Hematopoietic multipotent progenitor cell treated with erythropoietin and hydrocortisone succinate and interleukin-3 and kit ligand, for 4 days (in vitro differentiated cells): ENCODE measurements at places on chromosomes 2 and 18.

GRCh38 chr2:151947813-151948165, 119.6 kb upstream of the ARL5A start:
- DNase-seq, result peak; percentile 73

GRCh38 chr2:112880091-112880531, 30.9 kb upstream of the IL37 start:
- DNase-seq, result no peak

DNA sequence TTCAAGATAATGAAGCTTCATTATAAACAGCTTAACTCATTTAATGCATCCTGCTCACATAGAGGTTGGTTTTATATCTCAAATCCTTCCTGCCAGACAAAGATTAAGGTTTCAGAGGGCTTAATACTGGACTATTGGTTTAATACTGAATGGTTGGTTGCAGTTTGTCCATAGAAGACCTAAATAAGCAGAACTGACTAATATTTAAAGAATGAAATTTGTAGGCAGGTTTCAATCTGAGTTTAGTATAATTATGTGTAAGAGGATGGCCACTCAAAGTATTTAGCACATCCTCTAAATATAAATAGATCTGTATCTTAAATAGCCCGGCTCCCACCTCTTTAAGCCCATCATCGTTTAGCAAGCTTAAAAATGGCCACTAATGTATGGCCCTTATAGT, 92.5 kb downstream of the EPB41L5 start:
- DNase-seq, result no peak

- no peak for DNase-seq
Observed at GRCh38 chr2:166074430-166074829, 53.4 kb downstream of the SCN1A start.

DNA sequence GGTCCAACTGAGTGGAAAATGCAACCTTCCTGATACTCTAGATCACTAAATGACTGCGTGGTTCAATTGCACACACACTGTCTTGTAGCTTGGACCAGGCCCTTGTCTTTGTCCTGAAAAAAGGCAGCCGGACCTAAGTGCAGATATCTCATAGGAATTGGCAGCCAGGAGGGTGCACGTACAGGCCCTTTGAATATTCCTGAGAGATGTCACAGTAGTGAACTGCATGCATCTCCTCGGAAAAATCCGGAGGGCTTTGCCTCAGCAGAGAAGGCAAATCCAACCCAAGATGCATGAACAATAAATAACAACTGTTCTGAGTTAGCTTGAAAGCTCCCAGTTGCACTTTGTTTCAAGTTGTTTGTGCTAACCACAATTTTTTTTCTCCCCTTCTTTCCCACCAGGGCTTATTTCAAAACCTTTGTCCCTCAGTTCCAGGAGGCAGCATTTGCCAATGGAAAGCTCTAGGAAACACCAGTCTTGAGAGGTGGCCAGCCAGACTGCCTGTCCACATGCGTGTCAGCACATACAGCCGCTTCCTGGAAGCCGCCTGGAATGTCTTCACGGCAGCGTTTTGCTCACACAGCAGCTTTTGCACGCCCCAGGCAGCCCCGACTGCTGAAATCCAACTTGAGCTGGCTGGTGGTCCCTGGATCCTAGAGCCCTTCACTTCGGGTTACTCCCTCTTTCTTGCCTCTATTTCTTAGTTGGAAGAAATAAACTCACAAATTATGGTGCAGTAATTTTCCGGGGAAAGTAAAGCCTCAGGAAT, 54.4 kb upstream of the FOSL2 start:
- DNase-seq, result no peak

GRCh38 chr2:57880967-57881366, 165.6 kb upstream of the VRK2 start:
- DNase-seq, result no peak

DNA sequence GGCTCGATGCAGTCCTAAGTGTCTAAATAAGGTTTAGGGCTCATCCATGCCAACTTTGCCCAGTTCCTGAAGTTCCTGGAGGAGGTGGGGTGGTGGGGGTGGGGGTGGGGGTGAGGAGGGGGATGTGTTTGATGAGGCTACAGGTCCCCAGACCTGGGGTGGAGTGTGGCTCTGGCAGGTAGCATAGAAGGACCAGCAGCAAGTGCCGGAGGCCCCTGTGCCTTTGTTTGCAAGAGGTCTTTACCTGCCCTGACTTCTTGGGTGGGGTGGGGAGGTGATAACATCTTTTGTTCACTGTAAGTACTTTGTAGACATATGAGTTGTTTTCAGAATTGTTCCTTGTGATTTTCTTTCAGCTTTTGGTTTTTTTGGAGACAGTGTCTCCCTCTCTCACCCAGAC, 10.0 kb downstream of the SH3BP4 start:
- no peak for DNase-seq

- DNase-seq, result no peak
Observed at GRCh38 chr2:197597166-197597565, 78.2 kb downstream of the RFTN2 start.

DNA sequence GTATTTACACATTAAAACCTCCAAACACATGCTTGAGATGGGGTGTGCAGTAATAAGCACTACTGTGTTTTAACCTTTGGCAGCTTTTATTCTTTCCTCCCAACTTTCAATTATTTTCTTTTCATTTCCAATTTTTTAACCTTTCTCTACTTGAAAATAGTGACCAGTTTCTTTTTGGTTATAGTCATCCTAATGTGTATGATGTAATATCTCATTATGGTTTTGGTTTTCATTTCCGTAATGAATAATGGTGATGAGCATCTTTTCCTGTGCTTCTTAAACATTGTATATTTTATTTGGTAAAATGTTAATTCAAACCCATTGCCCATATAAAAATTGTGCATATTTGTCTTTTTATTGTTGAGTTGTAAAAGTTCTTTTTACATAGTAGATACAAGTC, 103.5 kb downstream of the BMPR2 start:
- DNase-seq, result no peak

DNA sequence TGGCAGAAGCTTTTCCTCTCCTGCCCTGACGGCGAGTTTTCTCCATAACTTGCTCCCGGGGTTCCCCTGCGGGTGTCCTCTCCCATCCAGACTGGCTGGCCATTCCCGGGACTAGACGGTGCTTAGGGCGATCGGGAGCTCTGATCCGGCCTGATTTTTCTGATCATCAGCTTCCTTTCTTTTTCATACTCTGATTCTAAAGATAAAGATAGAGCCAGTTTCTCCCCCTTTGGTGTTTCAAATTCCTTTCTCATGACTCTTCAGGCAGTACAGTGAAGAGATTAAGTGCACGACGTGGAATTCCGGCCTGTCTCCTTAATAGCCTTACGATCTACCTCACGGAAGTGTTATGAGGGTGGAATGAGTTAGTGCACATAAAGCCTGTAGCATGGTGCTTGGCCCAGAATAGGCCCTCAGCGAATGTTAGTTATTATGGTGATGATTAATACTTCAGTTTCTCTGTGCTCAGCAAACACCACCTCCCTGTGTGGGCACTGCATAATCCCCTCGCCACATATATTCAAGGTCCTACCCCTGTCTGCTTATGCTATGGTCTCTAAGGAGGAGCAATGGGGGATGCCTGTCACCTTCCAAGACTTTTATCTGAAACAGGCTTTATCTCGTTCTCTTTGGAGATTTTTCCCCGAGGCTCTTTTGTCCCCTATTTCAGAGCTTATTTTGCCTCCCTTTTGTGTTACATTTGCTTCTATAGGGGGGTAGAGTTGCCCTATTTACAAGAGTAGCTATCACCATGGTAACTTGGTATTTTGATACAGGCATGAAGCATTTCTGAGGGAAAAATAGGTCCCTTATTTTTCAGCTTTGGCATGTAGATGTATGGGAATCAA, 254.8 kb downstream of the CDH2 start:
- DNase-seq, result no peak

GRCh38 chr2:237161189-237161588, 75.5 kb downstream of the COPS8 start:
- no peak for DNase-seq

DNA sequence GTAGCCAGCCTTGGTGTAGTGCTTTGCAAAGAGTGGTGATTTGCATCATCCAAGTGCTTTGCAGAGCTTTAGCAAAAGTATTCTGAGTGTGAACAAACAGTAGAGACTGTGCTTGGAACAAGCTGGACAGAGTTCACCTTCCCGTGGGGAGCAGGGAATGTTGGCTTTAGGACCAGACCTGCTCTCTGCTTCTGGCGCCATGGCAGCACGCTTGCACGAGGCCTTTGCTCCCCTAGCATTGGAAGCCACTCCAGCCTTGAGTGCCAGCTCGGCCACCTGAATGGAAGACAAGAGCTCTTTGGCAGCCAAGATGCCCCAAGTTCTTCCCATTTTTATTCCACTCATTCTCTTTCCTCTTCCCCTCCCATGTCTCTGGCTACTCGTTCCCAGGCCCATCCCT, 250.8 kb upstream of the OSR1 start:
- no peak for DNase-seq

GRCh38 chr2:44920751-44921150, 20.8 kb upstream of the SIX3 start:
- no peak for DNase-seq

- no peak for DNase-seq
Observed at GRCh38 chr2:215567504-215567903, 131.6 kb upstream of the FN1 start.

- peak; percentile 39 for DNase-seq
Observed at GRCh38 chr2:85888020-85888683, 638 bp downstream of the ST3GAL5 start.

DNA sequence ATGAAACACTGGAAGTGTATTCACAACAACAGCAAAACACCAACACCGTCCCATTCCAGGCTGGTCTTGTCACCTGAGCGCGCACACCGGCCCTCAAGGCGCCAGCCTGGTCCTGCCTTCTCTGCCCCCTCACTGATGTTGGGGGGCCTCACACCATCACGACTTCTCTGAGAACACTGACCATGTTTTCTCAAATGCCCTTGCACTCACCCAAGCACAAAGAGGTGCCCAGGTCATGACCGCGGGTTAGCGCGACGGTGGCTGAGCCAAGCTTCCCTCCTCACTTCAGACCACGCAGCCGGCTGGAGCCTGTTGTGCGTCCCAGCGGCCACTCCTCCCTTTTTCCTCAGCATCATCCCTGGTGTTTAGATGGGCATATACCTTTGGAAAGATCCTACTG, 101.3 kb upstream of the SALL3 start:
- DNase-seq, result no peak

DNA sequence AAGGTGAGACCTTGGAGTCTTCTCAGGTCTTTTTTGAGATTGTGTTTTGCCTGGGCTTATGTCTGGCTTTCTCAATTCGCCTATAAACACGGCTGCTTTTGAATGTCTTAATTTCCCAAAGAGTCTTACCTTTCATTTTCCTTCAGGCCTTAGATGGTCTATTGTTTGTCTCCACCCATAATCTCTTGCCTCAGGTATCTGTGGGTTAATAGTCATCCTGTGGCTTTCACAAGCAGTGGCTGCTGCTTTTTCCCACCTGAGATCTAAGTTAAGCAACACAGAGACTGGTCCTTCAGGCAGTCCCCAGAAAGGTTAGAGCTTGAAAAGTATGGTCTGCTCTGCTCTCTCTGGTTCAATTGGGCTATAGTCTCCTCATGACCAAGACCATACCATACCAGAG, 275.3 kb downstream of the INSIG2 start:
- no peak for DNase-seq

- peak; percentile 37 for DNase-seq
Observed at GRCh38 chr2:9205486-9205885, 1.1 kb upstream of the ASAP2 start.

GRCh38 chr18:64202863-64203262, 54.0 kb upstream of the LINC00305 start:
- peak; percentile 11 for DNase-seq

- DNase-seq, result no peak
Observed at GRCh38 chr2:234752966-234753365, 198.9 kb upstream of the SH3BP4 start.

- no peak for DNase-seq
Observed at GRCh38 chr2:46803911-46804670, 111.5 kb downstream of the MCFD2 start.

DNA sequence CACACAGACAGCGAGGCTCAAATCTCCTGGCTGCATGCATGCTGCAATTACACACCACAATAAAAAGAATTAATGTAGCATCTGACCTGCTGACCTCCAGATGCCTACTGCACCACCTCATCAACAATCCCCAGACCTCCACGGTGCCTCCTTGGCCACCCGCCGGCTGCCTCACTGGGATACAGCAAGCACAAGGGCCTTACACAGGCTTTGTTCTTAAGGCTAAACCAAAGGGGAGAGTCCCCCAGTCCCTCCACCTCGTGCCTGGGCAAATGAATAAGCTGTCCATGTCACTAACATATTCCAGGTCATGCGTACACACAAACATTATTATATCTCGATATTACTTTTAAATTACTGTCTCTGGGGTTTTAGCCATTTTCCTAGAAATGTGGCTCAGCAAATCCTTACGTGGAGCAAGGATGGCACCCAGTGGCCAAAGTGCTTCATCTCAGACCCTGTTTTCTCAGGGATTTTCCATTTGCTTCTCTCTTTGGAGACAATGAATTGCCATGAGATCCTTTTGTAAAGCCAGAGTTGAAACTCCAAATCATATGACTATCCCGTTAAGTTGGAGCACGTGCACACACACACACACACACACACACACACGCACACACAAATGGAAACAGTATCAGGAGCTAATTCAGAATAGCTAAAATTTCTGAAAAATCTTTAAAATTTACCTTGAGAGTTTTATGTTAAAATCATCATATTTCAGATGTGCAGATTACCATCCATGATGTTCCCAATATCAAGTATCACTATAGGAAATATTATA, 313.8 kb downstream of the PDE11A start:
- DNase-seq, result peak; percentile 64

DNA sequence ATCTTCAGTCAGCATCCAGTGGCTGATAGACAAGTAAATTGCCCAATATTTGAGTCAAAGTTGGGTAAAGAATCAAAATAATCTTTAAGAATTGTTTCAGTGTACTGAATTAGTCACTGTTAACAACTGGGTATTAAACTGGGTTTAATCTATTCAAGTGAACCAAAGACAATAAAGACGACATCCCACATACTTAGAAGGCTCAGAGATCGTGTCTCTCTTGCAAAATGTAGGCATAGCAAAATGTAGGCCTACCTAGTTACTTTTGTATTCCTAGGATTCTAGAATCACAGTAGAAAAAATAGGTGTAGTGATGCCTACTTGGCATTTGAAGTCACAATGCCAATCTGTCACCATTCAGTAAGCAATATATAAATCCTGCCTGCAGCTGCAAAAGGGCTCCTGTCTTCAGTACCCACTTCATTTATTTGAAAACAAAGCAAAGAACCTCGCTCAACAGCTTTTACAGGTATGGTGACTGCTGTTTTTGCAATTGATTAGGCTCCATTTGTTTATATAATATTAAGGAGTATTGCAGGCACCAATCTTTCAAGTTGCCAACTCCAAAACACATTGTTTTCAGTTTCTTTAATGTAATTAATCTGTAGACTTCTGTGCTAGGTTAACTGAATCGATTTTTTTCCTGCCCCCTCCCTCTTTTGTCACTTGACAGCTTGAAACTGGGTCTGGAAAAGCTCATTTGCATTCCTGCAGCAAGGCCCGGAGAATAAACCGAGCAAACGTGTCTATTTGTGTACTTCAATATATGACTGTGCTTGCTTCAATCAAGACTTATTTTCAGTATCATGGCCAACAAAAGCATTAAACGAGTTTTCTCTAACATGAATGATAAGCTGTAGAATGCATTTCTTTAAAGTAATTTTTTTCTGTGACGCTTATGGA, 1074.9 kb downstream of the TDRD15 start:
- no peak for DNase-seq
